ENCODE measurements at places on chromosomes 6 and 20.

GRCh38 chr6:36127462-36128016, 2.8 kb upstream of the MAPK13 start:
- no peak for DNase-seq

DNA sequence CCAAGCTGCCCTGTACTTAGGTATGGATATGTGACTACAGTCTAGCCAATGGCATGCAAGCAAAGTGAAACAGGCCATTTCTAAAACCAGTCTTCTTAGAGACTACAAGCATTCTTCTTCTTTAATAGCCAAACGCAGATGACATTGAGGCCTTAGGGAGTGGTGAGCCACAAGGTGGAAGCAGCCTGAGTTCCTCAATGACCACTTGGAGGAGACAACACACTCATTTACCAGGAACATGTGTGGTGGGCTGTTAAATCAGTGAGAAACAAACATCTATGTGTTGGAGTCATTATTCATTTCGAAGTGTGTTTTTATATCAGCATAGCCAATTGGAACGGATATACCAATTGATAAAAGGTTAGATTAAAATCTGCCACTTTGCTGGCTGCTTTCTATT, 122.0 kb downstream of the GFRAL start:
- DNase-seq = no peak

DNA sequence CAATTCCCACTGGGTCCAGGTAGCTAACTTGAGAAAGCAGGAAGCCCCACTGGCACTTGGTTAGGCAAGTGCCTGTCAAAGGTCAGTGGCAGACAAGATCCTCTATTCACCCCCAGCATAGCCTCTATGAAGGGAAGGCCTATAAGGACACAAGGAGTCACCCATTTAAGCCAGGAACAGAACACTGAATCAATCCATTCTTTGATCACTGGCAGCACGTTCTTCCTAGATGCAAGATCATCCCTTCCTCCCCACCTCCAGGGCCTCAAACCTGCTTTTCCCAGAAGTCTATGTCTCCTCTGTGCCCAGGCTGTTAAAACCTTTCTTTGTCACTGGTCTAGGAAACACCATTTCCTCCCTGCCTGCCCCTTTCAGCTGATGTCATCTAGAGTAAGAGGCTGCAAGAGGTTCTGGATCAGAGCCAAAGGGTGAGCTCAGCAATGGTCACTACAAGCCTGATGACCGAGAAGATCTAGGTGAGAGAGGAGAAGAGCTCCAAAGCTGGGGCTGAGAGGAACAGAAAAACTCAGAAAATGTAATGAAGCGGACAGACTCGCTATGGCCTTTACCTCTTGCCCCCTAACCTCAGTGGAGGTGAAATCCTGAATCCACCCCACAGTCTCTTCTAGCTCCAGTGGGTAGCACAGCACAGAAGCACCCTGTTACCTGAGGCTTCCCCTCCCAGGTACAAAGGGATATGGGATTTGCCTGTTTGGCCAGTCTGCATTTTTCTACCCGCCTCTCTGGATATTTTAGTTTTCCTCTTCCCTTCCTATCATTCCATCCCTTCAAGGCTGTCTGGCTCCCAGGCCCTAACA, 1.8 kb downstream of the GTPBP2 start:
- peak; percentile 60 for DNase-seq

GRCh38 chr6:39114388-39114703, 640 bp downstream of the SAYSD1 start:
- DNase-seq = no peak

DNA sequence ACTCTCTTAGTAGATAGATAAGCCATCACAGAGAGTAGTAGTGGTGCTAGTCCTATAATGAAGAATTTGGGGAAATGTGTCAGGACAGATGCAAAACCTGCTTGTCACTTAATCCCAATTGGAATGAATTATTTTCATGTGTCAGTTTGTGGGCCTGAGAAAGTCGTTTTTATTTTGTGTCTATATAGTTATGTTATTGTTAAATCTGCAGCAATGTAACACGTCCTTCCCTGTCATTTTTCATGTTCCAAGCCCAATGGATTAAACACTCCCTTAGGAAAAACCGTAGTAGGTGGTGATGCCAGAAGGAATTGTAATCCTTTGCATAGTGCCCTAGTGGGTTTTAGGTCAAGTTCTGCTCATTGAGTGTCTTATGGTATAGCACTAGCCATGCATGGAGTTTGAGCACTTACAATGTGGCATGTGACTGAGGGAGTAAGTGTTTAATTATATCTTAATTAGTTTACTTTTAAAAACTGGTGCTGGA, 105.9 kb upstream of the PRSS16 start:
- no peak for DNase-seq

GRCh38 chr20:58094160-58094559, 134.3 kb downstream of the ANKRD60 start:
- DNase-seq = no peak
